ENCODE measurements at places on chromosomes 4 and X. TPM values are rescaled to one million over a fixed set of nuclear protein-coding genes. Genes with fewer than 3 reads are reported as not detected.

Gene FAM236C
- not detected for total RNA-seq

Gene HSD17B10
- total RNA-seq = 22.1 TPM

Gene SUPT20HL2
- not detected for total RNA-seq

Gene CCDC110
- total RNA-seq = 1.7 TPM

Gene NPNT
- 47.9 TPM for total RNA-seq

Gene SMPX
- total RNA-seq = not detected

Gene SPATA18
- 1.2 TPM for total RNA-seq

Gene DMRTC1B
- 0.49 TPM for total RNA-seq

Gene GUCY1B1
- total RNA-seq = 52.4 TPM

Gene GATB
- total RNA-seq = 15.7 TPM

Gene FMR1NB
- not detected for total RNA-seq

Gene SH3D19
- total RNA-seq = 9.8 TPM

Gene PTTG2
- not detected for total RNA-seq

Gene MAGEC2
- not detected for total RNA-seq

Gene CFI
- 4.7 TPM for total RNA-seq

Gene SPACA5
- 0.25 TPM for total RNA-seq
